ENCODE measurements at places on chromosomes 16 and 17. TPM values are rescaled to one million over a fixed set of nuclear protein-coding genes. Genes with fewer than 3 reads are reported as not detected.

SLFN12L gene
- polyA plus RNA-seq, result 0.02 TPM

DNA sequence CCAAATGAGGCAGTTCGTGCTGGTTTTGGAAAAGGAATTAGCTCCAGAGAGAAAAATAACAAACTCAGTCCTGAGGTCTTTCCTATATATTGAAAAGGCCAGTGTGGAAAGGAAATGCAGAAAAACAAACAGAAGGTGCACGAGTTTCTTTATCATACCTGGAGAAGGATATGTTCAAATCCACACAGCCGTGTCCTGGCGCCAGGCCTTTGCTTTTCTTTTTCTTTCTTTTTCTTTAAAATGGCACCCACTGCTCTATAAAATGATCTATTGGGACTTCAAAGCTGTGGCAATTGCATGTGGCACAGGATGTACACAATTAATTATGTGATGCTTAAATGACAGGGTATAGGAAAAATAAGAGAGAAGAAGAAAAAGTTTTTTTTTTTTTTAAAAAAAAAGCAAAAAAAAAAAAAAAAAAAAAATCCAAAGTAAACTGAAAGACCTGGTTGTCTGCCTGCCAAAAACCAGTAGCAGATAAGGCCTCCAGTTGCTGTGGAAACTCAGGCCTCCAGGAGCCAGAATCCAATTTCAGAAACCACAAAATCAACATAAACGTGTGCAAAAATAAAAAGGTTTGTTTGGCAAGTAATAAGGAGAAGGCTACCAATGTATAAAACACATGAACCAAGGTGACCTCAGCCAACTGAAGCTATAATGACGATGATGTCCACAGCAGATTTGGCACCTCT, 957.6 kb upstream of the SOX9 start:
- no peak for DNase-seq

MIS12 gene
- polyA plus RNA-seq, result 13.7 TPM

SULT1A2 gene
- polyA plus RNA-seq, result 0.12 TPM

Data from AG04450 (cell line).